Mesothelial cell of epicardium (in vitro differentiated cells): ENCODE measurements at places on chromosomes 5 and 9.

GRCh38 chr5:118439831-118440230, 548.5 kb downstream of the DTWD2 start:
- no peak for DNase-seq

- DNase-seq, result no peak
These were observed 45.3 kb downstream of the CWC27 start for GRCh38 chr5:64814073-64814472.

GRCh38 chr5:81290146-81290545, 11.2 kb upstream of the ZCCHC9 start:
- no peak for DNase-seq

DNA sequence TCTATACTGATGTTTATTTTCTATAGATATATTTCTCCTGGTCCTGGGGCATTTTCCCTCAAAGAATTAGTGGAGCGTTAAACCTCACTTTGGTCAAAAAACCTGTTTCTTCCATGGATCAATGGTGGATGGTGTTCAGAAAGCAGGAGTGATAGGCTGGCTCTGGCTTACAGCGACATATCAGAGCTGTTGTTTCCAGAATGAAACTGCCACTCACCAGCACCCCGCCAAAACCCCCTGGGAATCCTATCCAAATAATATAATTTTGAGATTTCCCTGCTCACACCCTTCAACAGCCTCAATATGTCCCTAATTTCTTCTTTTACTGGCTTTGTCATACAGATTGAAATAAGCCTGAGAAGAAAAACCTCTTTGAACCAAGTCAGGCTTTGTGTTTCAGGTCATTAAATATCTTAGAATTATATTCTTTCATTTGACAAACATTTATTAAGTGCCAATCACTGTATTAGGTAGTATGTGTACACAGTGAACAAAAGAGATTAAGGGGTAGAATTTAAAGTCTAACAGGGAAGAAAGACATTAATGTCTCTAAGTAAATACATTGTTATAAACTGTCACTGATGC, 144.5 kb upstream of the GPR151 start:
- DNase-seq, result no peak

- DNase-seq, result no peak
These were observed 661.0 kb upstream of the C9orf72 start for GRCh38 chr9:28234133-28234893.

DNA sequence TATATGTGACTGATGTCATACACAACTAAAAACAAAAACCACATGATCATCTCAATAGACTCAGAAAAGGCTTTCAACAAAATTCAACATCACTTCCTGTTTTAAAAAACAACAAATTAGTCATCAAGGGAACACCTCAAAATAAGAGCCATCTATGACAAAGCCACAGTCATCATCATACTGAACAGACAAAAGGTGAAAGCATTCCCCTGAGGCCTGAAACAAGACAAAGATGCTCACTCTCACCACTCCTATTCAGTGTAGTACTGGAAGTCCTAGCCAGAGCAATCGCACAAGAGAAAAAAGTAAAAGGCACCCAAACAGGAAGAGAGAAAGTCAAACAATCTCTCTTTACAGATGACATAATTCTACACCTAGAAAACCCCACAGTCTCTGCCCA, 893.5 kb upstream of the EDIL3 start:
- no peak for DNase-seq

- no peak for DNase-seq
These were observed 27.1 kb upstream of the TLE1 start for GRCh38 chr9:81716409-81716808.

GRCh38 chr5:172274951-172275753, 8.4 kb downstream of the UBTD2 start:
- DNase-seq, result no peak

GRCh38 chr5:546376-546908, 22.2 kb upstream of the SLC9A3 start:
- DNase-seq, result peak; percentile 10

DNA sequence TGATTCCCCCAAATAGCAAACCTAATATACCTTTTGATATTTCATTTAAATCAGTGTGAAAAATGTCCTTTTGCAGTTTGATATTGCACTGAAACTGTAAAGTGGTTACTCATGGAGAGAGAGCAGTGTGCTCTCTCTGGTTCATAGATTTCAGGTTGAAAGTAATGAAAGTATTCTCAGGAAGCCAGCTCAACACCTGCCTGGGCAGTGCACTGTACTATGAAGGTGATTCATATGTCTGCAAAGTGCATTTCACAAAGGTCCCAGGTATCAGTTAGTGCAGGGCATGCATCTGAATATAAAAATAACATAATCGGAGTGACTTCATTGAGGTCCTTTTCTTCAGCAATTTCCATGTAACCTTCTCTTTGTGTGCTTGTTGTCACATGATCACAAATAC, 274.3 kb downstream of the CDH18 start:
- no peak for DNase-seq

- no peak for DNase-seq
These were observed 60.0 kb upstream of the IRX1 start for GRCh38 chr5:3535414-3536211.

- DNase-seq, result no peak
These were observed 40.5 kb upstream of the LPCAT1 start for GRCh38 chr5:1564182-1564748.

DNA sequence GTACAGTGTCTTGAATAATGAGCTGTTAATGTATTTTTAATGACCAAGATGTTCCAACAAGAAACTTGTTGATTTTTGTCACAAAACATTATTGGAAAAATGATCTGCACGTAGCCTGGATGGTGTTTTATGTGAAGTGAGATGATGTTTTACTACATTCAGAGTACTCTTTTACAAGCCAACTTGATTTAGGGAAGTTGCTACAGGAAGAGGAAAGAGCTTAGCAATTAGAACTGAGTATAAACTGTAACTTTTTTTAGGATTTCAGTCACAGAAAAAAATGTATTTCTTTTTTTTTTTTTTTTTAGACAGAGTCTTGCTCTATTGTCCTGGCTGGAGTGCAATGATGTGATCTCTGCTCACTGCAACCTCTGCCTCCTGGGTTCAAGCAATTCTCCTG, 113.6 kb upstream of the ADRA1B start:
- no peak for DNase-seq

- DNase-seq, result no peak
These were observed 19.1 kb downstream of the ACSL6 start for GRCh38 chr5:131992370-131992769.

GRCh38 chr5:1152156-1152555, 40.3 kb upstream of the SLC12A7 start:
- no peak for DNase-seq

DNA sequence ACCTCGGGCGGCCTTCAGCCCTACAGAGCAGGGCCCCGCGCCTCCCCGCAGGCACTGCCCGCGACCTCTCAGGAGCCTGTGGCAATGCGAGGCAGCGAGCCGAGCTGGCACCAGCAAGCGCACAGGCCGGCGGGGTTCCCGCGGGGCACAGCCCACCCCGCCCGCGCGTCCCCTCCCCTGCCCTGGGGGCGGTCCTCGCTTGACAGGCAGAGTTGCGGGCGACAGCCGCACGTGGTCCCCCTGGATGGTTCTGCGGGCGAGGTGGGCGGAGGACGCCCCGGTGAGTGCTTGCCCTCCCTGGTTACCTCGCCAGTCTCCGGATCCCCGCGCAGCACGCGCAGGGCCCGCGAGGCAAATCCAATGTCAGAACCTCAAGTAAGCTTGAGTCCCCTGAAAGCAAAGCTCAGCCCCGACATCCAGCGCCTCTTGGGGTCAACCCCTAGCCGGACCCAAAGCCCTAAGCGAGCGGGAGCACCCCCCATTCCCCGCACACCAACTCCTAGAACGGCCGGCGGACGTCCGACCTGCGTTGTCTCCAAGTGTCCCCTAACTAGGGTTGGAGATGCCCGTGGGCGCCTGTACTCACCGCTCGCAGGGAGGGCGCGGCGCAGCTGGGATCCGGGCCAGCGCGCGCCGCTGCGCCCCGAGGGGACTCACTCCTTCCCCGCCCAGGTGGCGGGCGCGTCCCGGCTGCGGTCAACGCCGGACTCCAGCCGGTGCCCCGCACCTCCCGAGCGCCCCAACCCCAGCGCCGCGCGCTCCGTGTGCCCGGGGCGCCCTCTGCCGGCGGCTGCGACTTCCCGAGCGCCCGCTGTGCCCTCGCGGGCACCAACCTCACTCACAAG, at the start of gene DRD1:
Gene DRD1, minus strand, starts transcription at position 123 of the 845 bp plus-strand sequence. CDS start 1,083 bp downstream, outside the sequence.
- DNase-seq, result peak; percentile 56

DNA sequence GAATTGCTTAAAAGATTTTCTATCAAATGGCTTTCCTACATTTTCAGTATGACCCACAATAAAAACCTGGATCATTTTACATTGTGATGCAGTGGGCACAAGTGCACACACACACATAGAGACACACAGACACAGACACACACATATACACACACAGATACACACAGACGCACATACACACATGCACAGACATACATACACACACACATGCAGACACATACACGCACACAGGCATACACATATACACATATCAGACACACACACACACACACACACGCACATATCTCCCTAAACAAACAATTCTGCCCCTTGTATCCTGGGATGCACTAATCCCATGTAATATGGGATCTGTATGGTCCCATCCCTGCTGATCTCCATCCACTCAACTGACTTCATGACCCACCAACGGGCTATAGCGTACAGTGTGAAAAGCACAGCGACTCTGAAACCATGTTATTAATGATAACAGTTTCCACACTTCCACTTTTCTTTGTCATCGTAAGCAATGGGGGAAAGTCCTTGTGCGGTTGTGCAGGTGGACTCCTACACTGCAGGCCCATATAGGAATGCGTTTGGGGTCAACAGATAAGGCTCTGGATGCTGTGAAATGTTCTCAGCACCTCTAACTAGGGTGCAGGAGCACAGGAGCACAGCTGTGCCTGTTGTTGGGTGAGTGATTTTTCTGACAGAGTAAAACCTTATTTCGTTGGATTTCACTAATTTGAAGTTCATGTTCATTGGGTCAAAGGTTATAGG, 52.7 kb downstream of the DAP start:
- DNase-seq, result no peak

- DNase-seq, result no peak
These were observed 147.6 kb downstream of the GAPVD1 start for GRCh38 chr9:125409217-125409636.

- DNase-seq, result no peak
These were observed 6.3 kb upstream of the RLN2 start for GRCh38 chr9:5310851-5311250.

DNA sequence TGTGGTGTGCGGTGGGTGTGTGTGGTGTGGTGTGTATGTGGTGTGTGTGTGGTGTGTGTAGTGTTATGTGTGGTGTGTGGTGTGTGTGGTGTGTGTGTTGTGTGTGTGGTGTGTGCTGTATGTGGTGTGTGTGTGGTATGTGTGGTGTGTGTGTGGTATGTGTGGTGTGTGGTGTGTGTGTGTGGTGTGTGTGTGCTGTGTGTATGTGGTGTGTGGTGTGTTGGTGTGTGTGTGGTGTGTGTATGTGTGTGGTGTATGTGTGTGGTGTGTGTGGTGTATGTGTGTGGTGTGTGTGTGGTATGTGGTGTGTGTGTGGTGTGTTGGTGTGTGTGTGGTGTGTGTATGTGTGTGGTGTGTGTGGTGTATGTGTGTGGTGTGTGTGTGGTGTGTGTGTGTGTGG, 144.3 kb downstream of the HSD17B3 start:
- no peak for DNase-seq

DNA sequence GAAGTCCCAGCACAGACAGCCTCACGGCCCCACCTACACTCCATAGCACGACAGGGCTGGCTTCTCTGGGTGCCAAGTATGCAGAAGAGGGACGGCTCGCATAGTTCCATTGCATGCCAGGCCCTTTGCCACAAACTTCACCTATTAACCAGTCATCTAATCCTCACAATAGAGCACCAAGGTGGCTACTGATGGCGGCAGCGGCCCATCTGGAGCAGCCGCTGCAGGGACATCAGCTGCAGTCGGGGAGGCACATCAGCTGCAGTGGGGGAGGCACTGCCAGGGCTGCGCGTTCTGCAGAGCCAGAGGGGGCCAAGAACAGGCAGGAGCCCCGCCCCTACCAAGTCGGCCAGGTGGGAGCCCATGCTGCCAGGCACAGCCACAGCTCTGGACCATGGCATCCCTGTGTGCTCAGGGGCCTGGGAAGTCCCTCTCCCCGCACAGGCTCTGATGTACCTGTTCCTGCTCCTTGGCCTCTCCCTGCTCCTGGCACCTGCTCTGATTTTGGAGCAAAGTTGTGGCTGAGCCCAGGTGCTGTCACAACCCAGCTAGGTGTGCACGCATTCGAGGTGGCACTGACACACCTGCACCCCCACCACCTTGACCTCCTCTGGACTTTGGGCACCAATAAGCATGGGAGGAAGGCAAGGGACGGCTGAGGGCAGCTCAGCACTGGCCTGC, 61.5 kb upstream of the SYNPO start:
- DNase-seq, result no peak

DNA sequence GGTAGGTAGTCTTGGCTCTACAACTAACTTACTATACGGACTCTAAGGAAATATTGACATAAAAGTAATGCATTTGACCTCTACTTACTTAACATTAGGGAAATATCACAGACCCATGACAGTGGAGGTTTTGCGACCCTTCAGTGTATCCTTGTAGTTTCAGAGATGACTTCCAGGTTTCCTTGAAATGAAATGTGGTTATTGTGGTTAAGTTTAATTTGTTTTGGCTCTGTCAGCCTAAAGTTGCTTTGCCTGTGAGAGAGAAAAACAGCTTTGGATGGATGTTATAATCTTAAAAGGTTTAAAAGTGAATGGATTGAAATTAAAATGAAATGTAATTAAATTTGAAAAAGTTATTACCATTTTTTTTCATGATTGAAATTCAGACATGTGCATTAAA, 42.9 kb downstream of the LRRTM2 start:
- no peak for DNase-seq

GRCh38 chr9:116717150-116717549, 30.0 kb downstream of the TRIM32 start:
- DNase-seq, result no peak

DNA sequence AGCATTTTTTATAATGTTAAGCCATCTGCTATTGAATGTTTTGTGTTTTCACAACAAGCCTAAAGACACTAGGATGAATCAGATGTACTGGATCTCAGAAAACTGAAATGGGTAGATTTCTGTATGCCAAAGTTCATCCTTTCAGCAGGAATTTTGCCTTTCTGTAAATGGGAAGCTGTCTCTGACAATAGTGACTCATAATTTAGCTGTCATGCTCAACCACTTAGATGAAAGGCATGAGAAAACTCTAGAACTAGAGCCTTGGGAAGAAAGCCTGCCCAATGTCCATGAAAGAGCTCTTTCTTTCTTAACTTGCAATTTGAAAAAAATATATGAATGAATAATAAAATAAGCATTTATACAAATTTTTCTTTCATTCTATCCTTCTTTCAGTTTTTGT, 616.0 kb upstream of the EDIL3 start:
- DNase-seq, result no peak

DNA sequence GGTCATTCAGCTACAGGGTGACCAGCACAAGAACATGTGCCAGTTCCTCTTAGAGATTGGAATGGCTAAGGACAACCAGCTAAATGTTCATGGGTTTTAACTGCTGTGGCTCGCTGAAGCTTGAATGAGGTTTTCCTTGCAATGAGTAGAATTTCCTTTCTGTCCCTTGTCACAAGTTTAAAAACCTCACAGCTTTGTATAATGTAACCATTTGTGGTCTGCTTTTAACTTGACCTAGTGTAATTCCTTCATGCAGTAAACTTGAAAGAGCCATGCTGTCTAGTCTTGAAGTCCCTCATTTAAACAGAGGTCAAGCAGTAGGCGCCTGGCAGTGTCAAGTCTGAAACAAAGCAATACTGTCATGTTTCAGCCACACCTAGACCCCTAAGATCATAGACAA, 181.3 kb upstream of the DMRT1 start:
- DNase-seq, result no peak

- no peak for DNase-seq
These were observed 86.5 kb downstream of the ANGPTL2 start for GRCh38 chr9:127035948-127036347.
